Activated CD4-positive, CD25-positive, alpha-beta regulatory T cell (primary cell): ENCODE measurements at places on chromosomes 1 and 21.

DNA sequence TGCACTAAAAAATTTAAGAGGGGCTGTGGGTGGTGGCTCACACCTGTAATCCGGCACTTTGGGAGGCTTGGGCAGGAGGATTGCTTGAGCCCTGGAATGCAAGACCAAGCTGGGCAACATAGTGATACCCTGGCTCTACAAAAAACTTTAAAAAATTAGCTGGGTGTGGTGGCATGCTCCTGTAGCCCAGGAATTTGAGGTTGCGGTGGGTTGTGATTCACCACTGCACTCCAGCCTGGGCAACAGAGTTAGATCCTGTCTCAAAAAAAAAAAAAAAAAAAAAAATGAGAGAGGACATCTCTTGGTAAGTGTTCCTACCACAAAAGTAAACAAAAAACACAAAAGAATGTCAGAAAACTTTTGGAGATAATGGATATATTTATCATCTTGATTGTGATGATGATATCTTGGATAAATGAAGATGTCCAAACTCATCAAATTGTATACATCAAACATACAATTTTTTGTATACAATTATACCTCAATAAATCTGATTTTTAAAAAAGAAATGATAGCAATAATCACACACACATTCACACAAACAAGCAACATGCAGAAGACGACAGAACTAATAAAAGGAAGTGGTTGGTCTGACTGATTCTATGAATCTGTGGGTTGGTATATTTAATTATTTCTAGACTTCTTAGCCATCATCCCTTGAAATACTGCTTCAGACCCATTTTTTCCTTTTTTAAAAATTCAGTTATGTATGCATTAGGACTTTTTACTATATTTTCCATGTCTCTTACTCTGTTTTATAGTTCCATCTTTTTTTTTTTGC, 465.9 kb downstream of the PLA2G4A start:
- no peak for DNase-seq

GRCh38 chr1:245863566-245864184, 643.4 kb downstream of the SMYD3 start:
- DNase-seq = no peak

GRCh38 chr1:98794196-98794886, 132.8 kb downstream of the SNX7 start:
- DNase-seq = peak; percentile 10

DNA sequence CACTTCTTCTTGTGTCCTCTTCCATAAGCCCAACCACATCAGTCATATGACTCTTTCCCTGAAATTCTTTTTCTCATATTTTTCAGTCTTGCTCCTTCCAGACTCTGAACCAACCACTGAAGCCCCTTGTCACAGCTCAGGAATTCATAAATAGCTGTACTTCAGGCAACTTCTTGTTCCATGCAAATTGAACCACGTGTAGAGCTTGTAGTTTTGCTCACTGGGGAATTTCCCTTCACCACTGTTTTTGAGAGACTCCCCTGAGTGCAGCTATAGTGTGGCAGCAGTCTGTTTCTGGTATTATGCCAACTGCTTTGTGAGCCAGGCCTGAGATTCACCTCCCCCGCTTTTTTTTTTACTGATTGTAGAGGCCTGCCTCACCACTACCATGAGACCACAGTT, 150.3 kb upstream of the SPAG17 start:
- DNase-seq = no peak

- DNase-seq = no peak
Observed at GRCh38 chr1:150508982-150509381, 1.1 kb downstream of the ECM1 start.

- DNase-seq = no peak
Observed at GRCh38 chr1:185811073-185811709, 77.0 kb downstream of the HMCN1 start.

DNA sequence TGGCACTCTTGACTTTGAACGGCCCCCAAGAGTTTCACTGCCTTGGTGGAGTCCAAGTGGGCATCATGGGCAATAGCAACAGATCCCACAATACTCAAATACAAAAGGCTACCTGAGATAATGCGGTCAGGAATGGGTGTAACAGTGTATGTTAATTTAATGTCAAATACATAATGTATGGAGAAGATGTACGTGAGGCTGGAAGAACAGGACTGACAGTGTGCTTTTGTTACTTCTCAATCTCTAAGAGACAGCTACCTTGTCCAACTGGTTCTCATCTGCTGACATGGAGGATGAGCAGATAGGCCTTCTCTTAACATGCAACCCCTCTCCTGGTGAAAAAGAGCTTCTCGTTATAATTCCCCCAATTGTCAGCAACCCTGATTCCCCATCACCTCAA, 167.2 kb downstream of the APP start:
- DNase-seq = no peak

DNA sequence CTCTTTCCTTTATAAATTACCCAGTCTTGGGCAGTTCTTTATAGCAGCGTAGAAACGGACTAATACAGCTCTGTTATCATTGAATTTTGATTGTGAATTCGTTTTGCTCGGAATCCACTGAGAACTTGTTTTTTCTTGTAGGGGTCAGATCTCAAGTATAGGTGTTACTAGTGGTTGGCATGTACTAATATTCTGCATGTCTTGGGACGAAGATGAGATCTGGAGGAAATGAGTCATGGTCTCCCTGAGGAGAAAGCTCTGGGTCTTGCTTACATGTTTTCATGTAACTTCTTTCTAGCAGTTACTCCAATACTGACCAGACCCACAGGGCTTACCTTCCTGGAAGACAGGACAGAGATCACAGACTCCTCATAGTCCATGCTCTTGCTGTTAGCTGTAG, 30.3 kb downstream of the ZSCAN20 start:
- DNase-seq = no peak

DNA sequence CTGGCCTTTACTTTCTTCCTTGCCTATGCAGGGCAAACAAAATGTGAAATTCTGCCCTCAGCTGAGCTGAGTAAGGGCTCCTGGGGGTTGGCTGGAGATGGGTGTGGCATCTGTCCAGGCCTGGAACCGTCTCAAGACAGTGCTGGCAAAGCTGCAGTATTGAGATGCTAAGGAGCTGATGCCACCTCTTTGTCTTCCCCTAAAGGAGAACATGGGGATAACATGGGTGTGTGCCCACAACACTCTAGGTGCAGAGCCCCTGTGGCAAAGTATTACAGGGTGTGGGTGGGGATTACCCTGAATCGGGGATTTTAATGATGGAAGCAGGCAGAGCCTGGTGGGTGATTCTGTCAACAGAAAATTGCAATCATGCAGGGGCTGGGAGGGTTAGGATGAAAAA, 2.5 kb upstream of the ST3GAL3 start:
- DNase-seq = no peak

GRCh38 chr21:18398843-18399242, 4.7 kb downstream of the TMPRSS15 start:
- no peak for DNase-seq

DNA sequence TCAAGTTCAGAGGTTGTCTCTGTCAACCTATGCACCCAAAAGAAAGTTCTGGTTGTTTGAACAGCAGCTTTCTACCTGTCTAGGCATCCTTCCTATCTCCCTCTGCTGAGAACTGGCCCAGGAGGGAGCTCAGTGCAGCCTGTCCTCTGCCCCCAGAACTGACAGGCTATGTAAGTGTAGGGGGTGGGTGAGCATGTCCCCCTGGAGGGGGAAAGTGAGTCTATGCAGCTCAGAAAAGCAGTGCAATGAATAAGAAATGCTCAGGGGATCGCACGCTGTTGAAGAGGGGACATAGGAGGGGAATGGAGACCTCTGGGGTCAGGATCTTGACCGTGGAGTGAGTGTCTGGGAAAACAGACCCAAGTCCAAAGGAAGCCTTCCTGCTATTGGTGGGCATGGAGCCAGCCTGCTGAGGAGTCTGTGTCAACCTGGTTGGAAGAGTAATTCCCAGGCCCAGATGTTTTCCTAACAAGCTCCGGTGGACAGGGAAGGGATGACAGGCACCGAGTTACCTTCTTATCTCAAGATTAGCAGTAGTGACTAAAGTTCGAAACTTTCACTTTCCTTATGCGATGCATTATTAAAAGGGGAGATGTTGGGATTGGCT, 26.1 kb upstream of the FHAD1 start:
- DNase-seq = no peak

DNA sequence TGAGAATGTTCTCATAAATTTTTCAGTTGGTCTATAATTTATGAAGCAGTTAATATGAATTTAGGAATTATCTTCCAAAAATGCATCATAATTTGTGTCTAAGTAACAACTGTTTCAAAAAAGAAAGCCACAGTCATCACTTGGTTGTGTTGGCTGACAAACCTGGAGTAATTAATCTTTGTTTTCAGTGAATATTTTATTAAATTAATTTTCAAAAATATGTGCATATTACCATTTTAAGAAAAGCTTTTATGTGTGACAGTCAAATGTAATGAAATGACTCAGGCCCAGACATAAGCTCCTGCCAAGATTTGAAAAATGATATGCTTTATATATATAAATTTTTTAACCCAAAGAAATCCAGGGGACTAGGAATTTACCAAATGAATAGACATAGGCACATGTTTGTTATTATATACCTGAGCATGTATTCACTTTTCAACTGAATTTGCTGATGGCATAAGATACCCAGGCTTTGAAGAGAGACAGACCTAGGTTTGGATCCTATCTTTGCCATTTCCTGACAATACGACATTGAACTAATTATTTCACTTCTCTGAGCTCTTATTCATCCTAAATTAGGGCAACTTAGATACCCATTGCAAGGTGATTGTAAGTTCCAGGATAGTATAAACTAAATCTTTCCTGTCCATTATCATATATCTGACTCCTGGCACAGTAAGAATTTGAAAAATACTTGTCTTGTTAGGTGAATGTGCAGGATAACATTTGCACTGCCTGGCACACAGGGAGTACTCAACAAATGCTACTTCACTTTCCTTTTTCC, 729.5 kb upstream of the ADGRL2 start:
- no peak for DNase-seq

DNA sequence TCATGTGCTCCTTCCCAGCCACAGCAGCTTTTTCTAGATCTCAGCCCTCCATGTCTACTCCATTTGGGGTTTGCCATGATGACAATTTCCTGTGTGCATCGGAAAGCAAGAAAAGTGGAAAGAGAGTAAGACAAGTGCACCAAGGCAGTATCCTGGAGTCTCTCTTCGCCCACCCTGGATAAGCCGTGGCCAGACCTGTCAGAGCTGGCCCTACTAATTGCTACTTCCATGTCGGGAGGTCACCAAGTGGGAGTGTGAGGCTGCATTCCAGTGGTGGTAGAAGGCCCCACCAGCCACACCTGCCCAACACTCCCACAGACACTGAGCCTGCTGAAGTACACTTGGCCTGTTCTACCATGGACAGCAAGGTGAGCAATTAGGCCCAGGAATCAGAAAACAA, 14.0 kb upstream of the LORICRIN start:
- DNase-seq = no peak

DNA sequence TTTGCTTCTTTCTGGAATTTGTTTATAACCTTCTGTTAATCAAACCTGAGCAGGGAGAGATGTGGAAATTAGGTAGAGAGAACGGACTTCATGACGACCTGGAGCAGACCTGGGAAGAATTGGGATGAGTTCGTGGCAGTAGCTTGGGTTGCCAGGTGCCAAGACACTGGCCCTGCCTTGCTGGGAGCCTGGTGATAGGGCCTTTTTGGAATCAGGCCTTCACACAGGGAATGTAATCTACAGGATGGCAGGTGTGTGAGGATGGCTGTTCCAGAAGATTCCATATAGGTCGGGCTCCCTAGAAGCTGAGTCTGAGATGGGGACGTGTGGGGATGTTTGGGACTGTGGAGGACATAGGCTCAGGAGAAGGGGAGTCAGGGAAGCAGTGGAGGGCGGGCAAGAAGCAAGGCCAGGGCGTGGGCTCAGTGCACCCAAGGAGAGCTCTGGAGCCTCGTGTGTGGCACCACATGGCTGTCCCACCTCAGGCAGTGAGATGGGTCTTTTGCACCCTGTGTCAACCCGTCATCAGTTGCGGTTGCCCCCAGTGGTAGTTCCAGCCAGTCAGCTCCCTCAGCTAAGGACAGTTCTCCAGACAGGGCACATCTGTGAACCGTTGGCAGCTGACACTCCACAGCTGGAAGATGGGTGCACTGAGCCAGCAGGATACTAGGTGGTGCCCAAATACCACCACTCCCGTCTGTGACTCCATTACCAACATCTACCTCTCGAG, 395.9 kb downstream of the MATN1 start:
- no peak for DNase-seq

- DNase-seq = no peak
Observed at GRCh38 chr21:35376406-35377135, 327.5 kb upstream of the RUNX1 start.

DNA sequence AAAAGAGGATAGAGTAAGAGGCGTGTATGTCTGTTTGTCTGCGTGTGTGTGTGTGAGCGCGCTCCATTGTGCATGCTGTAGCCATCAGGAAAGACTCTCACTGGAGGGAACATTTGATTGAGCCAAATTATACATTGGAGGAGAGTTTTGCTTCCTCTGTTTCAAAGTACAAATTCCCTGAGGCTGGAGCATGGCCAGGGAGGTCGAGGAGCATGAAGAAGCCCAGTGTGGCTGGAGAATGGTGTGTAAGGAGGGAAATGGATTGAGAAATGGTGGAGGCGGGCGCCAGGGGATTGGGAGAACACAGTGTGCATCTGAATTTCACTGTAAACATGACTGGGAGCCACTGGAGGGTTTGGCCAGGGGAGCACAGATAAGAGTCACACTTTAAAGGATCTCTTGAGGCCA, 22.1 kb upstream of the EFNA1 start:
- DNase-seq = no peak

GRCh38 chr1:51675177-51675780, 58.4 kb downstream of the OSBPL9 start:
- no peak for DNase-seq

- DNase-seq = no peak
Observed at GRCh38 chr1:47575855-47576757, 138.3 kb downstream of the FOXD2 start.

GRCh38 chr1:115463347-115463746, 125.3 kb upstream of the NGF start:
- DNase-seq = no peak

GRCh38 chr1:99956755-99957154, 13.0 kb upstream of the SLC35A3 start:
- no peak for DNase-seq

DNA sequence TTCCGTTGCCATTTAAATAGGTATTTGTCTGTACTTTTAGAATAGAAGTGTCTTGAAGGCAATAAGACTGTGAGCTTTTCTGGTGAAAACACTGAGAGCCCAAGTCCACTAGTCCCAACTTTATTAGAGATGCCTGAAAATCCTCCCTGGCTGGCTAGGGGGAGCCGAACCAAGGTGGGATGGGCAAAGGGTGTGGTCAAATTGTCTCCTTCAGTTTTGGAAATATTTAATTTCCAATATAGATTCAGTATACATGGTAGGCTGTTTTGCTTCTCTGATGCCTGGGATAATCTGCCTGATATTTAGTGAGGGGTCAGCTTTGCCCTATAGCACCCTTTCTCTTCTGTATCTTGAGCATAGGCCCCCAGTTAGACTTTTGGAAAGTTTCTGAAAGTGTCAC, 3.5 kb downstream of the ROR1 start:
- no peak for DNase-seq

DNA sequence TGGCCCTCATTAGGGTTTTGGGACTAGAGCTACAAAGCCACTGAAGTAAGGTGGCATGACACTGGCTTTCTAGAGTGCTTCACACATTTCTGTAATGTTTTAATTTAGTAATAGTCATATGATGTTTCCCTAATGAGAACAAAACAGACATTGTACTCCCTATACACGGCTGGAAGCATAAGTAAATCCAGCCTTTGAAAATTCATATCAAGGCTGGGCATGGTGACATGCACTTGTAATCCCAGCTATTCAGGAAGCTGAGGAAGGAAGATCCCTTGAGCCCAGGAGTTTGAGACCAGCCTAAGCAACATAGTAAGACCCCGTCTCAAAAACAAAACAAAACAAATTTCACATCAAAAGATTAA, 7.4 kb downstream of the USP48 start:
- no peak for DNase-seq

GRCh38 chr1:39825432-39825941, 36.8 kb upstream of the BMP8B start:
- no peak for DNase-seq
